ENCODE measurements at places on chromosomes 3 and 15.

DNA sequence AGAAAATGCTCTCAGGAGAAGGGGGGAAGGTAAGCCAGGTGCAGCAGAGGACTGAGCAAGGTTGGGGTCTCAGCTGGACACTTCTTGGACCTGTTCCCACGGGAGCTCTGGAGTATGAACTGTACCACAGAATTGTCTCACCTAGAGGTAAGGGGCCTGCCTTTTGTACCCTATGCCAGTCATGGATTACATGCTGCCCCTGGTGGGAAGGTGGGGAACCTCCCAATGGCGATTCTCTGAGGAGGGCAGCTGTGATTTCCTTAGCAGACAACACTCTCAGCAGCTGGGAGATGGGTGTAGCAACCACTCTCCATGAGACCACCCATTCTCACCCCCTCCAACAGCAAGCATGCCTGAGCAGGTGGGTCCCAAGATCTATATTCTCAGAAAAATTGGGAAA is 329.4 kb upstream of the CTNNB1 start:
- DNase-seq = no peak

DNA sequence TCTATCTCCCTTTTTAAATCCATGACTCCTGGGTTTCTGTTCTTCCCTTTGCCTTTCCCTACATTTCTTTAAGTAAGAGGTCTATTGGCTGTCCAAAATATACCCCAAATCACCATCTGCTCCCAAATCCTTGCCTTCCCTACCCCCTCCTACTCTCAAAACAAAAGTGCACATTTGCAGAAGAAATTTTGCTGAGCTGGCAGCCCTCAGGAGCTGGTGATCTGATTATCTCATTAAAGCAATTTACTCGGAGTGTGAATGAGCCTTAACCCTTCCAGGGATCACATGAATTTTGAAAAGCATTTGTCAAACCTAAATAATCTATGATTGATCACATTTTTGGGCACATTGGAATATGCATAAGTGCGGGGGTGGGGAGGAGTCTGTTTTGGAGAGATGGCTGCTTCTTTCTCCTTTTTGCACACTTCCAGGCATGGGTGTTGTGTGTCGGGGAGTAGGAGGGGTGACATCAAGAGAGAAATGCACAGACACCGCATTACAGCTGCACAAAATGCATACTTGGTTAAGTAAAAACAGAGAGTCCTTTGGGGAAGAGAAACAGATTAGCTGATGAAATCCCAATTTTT is 892.6 kb downstream of the TUSC7 start:
- DNase-seq = no peak

DNA sequence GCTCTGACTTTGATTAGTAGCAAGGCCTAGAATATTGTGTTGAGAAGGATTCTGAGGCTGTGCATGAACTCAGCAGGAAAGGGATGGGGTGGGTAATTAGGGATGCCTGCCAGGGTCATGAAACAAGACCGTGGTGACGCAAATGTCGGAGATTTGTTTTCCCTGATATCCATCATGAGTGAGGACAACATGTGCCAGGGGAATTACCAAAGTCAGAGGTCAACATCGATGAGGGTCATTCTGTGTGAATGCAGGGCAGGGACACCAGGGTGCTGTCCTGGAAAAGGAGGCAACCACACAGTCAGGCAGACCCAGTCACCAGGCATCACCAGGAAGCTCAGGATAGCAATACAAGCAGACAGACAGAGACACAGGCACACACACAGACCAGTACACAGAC is 52.2 kb downstream of the SLCO2A1 start:
- no peak for DNase-seq

- DNase-seq = peak; percentile 35
These were observed 241.7 kb upstream of the MDFIC2 start for GRCh38 chr3:70554170-70554569.

GRCh38 chr3:54123776-54124196 is 1.4 kb downstream of the CACNA2D3 start:
- DNase-seq = peak; percentile 11

DNA sequence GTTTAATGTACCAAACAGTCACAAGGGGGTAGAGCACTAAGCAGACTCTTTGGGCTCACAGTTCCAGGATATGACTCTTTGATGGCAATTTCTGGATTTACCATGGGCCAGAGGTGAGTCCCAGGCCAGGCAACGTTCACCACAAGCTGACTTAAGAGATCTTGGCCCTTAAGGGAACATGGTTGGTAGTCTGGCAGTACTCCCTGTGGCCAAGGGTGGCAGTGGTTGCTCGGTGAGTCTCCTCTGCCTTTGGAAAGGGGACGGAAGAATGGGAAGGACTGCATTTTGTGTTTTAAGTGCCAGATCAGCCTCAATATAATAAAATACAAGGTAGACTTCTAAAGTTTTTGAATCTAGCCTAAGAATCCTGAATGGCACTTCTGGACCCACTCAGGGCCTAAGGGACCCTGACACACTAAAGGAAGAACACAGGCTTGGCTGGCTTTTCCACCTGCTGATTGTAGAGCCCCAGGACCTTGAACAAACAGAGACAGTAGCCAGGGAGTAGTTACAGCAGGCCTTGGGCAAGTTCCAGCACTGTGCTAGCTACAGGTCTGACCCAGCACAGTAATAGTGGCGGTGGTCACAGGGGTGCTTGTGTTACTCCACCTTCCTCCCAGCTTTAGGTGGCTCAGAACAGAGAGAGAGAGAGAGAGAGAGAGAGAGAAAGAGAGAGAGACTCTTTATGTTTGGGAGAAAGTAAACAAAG is 730.7 kb upstream of the ALCAM start:
- peak; percentile 1 for DNase-seq

- no peak for DNase-seq
These were observed 215.2 kb downstream of the OSBPL10 start for GRCh38 chr3:31765871-31766270.

Data from EH (cell line).